Adipocyte (in vitro differentiated cells): ENCODE measurements at places on chromosomes 7 and 10.
A peak's percentile ranks its signal among the peaks of the same experiment; 100 is the strongest.

DNA sequence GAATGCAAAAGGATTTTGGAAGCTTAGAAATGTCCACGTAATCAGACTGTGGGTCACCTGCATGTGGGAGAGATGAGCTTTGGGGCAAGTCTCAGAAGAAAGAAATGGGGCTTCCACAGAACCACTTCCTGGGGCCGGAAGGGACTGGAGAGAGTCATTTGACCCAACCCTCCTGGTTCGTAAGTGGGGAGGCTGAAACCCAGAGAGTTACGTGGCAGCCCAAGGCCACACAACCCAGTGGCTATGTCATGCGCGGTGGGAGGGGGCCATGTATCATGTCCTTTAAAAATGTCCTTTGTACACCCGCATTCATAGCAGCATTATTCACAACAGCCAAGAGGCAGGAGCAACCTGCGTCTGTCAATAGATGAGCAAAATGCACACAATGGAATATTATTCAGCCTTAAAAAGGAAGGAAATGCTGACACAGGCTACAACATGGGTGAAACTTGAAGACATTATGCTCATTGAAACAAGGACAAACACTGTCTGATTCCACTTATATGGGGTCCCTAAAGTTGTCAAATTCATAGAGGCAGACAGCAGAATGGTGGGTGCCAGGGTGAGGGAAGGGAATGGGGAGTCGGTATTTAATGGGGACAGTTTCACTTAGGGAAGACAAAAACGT lies 15.1 kb downstream of the CAMK2B start:
- no peak for DNase-seq

- DNase-seq: no peak
These were observed 434.2 kb downstream of the LRMDA start for GRCh38 chr10:75865413-75866299.

DNA sequence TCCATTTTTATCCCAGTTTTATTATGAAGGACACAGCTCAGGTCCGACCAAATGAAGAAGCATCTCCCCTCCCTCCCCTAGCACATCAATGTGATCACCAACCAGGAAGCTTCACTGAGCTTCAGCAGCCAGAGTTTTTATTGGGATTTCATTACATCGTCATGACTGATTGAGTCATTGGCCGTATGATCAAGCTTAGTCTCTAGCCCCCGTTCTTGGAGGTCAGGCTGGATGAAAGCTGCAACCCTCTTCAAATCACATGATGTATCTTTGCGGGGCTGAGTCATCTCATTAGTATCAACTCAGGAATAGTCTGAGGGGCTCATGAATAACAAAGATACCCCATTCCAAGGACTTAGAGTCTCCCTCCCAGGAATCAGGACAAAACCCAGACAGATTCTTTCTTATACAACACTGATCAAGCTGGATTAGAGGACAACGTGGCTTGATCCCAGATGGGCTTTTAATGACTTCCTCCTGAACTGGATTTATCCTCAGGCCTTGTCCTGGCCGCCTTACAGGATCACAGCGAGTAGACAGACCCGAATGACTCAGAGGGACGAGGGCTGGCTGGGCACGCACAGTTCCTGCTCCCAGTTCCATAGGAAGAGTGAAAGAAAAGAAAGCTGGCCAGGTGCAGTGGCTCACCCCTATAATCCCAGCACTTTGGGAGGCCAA lies 14.5 kb downstream of the LIMK1 start:
- peak; percentile 92 for DNase-seq

- DNase-seq: no peak
These were observed 16.2 kb upstream of the PRR15 start for GRCh38 chr7:29547421-29547820.

- DNase-seq: peak; percentile 63
These were observed 2.1 kb downstream of the FAM20C start for GRCh38 chr7:194252-195009.

GRCh38 chr7:115864082-115864481 lies 166.5 kb downstream of the TFEC start:
- DNase-seq: no peak

DNA sequence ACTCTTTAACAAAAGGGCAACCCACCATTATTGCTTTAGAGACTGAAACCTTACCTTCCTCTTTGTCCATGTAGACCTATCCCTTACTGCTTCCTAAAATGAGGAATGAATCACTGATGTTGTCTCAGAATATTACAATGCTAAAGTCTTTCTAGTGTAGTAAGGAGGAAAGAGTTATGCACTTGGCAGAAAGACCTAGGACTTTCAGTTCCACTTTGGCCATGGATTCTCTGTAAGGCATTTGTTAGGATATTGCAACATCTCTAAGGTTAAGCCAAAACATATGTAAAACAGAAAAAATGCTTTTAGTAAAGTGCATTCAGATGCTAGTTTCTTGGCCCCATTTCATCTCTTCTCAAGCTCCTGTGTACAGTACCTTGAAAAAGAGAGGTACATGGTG lies 230.9 kb downstream of the PARD3 start:
- DNase-seq: peak; percentile 95

DNA sequence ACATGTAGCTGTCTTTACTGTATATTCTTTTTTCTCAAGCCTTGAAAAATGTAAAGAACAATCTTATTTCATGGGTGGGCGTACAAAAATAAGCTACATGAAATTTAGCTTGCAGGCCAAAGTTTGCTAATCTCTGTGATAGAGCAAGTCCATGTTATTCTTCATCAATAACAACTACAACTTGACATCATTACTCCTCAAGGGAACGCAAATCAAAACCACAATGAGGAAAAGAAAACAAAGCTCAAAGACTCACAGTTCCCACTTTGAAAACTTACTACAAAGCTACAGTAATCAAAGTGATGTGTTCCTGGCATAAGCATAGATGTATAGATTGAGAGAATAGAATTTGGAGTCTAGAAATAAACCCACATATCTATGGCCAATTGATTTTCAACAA lies 62.5 kb downstream of the GNA12 start:
- peak; percentile 5 for DNase-seq

- DNase-seq: no peak
These were observed 37.8 kb upstream of the GARS1 start for GRCh38 chr7:30556840-30557239.

GRCh38 chr7:45573661-45574415 lies at the start of gene ADCY1:
TSS of gene ADCY1 (plus strand) at chr7:45574368. CDS start at chr7:45574544, 176 bp downstream.
- DNase-seq: no peak

DNA sequence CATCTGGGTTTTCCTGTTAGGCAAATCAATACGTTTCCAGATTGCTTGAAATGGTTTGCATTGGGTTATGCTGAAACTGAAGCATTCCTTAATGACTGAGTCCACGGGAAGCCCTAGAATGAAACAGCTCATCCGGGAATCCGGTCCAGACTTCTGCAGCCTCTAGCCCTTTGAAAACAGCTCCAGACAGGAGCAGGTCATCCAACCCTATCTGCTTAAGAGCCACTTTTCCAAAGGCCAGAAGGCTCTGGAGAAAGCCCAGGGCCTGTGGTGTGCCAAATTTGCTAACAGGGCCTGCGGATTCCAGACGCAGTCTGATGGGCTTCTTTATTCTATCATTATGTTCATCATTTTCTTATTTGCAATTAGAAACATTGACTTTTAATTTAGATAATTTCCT lies 265.4 kb downstream of the SKIDA1 start:
- DNase-seq: no peak

GRCh38 chr7:150945171-150945852 lies 32.8 kb downstream of the KCNH2 start:
- no peak for DNase-seq

- peak; percentile 92 for DNase-seq
These were observed 84.0 kb downstream of the GSAP start for GRCh38 chr7:77331938-77332695.

- no peak for DNase-seq
These were observed 103.8 kb downstream of the DNAJC1 start for GRCh38 chr10:21899736-21900135.

DNA sequence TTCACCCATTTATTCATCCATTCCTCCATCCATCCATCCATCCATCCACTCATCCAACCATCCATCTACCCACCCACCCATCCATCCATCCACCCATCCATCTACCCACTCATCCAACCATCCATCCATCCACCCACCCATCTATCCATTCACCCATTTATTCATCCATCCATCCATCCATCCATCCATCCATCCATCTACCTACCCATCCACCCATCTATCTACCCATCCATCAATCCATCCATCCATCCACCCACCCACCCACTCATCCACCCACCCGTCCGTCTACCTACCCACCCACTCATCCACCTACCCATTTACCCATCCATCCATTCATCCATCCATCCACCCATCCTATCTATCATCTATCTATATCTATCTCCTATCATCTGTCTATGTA lies 169.4 kb upstream of the SHH start:
- no peak for DNase-seq

GRCh38 chr7:43479042-43479441 lies 103.9 kb upstream of the STK17A start:
- no peak for DNase-seq

DNA sequence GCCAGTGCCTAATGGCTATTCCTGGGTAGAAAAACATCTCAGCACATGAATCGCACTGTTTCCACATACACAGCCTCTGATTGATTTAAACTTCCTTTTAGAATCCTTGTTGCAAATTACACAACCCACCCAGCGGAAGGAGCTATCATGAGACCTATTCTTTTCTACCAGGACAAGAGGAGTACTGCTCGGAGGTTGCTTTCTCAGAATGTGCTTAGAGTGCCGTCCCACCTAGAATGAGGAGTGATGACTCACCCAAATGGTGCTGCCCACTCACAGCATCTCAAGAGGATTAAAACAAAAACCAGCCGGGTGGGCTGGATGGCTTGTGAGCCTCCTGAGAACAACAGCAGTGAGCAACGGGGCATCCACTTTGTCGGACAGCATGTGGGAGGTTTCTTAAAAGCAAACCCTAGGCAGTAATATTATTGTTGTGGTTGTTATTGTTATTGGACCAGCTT lies 128.9 kb downstream of the DGKI start:
- DNase-seq: no peak

DNA sequence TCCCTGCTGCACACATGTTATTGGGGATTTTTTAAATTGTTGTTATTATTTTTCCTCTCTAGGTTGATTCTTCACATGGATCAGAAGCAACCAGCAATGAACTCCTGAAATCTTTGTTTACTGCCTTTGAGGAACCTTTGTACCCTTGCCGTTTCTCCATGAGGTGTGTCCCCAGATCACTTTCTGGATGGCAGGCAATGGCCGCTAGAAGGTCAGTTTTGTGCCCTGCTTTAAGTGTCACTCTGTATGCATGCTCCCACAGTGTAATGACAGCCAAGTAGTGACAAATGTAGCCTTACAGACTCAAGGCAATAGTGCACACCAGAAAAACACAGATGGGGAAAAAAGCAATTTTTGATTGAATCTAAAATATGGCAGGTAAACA lies 47.7 kb upstream of the NRP1 start:
- no peak for DNase-seq

DNA sequence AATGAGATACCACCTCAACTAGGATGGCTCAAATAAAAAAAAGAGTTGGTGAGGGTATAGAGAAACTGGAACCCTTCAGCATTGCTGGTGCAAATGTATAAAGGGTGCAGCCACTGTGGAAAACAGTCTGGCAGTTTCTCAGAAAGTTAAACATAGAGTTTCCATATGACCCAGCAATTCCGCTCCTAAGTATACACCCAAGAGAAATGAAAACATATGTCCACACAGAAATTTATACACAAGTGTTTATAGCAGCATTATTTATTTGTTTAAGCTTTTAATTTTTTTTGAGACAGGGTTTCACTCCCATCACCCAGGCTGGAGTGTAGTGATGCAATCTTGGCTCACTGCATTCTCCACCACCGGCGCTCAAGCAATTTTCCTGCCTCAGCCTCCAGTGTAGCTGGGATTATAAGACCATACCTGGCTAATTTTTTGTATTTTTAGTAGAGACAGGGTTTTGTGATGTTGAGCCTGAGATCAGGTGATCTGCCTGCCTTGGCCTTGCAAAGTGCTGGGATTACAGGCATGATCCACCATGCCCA lies 118.2 kb upstream of the KIF5B start:
- no peak for DNase-seq

GRCh38 chr7:24727154-24728120 lies 29.8 kb downstream of the GSDME start:
- DNase-seq: peak; percentile 73

- DNase-seq: no peak
These were observed 847.5 kb downstream of the LRMDA start for GRCh38 chr10:76278811-76279460.

DNA sequence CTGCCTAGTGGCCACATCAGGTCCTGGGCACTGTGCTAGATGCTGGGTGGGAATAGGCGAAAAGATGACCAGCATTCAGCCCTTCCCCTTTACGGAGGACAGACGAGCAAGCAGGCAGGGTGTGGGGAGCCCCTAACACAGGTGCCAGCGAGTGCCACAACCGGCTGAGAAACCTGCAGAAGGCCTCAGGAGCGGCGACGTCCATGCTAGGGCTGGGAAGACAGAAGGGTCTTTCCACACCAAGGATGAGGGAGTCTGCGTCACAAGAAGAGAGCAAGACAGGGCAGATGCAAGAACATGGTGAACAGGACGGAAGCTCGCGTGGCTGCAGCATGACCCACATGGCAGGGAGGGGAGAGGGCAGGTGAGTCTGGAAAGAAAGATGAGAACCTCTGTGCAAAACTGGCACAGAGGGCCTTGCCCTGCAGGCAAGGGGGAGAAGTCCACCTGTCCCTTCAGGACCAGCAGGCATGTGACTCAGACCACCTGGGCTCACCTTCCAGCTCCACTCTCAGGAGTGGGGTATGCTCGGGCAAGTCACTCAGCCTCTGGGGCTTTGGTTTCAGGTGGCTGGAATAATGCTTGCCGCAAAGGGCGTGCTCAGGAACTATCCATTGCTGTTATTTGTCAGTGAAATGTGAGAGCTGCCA lies 36.6 kb downstream of the KCNH2 start:
- no peak for DNase-seq

DNA sequence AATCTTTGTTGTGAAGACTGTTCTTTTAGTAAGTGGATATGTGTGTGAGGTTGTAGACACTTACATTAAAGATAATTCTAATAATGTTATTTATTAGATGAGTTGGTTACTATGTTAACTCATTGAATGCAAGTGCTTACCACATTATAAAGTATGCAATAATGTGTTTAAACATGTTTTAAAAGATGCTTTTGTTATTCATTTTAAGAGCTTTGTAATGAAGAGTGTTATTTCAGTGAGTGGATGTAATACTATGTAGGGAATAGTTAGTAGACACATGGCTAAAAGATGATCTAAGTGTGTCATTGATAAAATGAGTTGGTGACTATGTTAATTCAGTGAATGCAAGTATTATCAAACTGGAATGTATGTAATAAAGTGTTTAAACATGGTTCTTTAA lies 70.0 kb upstream of the VOPP1 start:
- DNase-seq: no peak

- peak; percentile 96 for DNase-seq
These were observed at the start of gene ITGB8 for GRCh38 chr7:20330239-20330927. TSS of gene ITGB8 (plus strand) at chr7:20330900. CDS start at chr7:20331807, 907 bp downstream.

DNA sequence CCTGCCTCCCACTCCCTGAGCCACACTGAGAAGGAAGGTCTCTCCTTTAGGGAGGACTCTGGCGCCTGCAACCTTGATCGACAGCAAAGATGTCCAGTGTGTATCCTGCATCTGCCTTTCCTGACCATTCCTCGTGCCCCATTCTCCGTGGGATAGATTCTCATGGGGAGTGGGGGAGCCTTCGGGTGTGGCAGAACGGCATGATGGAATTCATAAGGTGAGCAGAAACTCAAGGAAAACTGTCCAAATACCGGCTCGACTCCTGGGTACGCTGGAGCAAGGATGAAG lies 636 bp upstream of the RARRES2 start:
- DNase-seq: no peak

GRCh38 chr10:121088524-121088923 lies 237.4 kb downstream of the WDR11 start:
- DNase-seq: no peak

- no peak for DNase-seq
These were observed 49.1 kb downstream of the RAPGEF5 start for GRCh38 chr7:22307816-22308215.
